ENCODE measurements at places on chromosomes 7 and 10.

GRCh38 chr7:80942261-80943041 lies 23.6 kb upstream of the SEMA3C start:
- DNase-seq: no peak

GRCh38 chr7:136956671-136957070 lies 88.2 kb downstream of the CHRM2 start:
- DNase-seq: no peak

DNA sequence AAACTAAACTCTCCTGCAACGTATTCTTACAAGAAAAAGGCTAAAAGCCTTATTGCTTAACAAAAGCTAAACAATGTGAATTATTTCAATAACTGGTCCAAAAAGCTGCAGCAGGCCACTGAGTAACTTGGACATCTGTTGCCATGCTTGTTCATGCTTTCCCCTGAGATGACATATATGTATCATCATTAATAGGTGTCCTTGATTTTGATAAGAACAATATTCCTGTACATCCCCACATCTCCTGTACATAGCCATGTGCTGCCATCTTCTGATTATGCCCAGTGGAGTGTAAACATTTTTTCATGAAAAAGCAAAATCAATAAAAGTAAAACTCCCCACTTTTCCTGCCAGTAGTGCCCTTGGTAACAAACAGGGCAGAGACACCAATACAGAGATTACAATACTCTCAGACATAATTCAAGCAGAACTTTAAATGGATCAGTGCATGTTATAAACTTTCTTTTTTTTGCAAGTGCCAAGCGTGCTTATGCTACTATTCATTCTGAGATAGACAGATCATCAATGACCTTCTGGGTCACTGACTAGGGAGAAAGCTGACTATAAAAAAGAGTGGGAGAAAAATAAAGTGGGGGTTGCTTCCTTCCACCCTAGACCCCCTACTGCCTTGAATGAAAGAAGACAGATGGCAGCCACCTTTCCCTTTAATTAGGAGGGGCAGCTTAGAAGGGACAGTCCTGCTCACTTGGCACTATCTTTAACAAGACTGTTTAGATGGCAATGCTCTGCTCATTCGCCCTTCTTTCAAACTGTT lies 205.5 kb upstream of the KLF14 start:
- DNase-seq: no peak

GRCh38 chr10:15060638-15061037 lies 16.9 kb downstream of the OLAH start:
- DNase-seq: no peak

- DNase-seq: no peak
These were observed 67.9 kb downstream of the CDK1 start for GRCh38 chr10:60846173-60846572.

DNA sequence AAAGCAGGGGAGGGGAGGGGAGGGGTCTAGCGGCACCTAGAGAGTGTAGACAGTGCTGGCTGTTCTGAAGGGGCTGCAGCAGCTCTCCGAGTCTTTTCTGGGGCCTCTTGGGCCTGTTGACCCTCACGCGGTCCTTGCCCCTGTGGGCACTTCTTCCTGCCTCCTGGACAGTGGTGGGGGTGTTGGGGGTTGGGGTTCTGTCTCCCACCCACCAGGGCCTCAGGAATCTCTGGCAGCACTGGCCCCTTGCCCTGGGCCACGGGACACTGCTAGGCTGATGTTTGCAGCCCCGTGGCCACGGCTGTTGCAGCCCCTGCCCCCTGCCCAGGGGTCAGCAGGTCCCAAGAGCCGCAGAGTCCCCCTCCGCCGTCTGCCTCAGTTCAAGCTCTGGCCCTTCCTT lies 68.9 kb upstream of the INPP5A start:
- no peak for DNase-seq

DNA sequence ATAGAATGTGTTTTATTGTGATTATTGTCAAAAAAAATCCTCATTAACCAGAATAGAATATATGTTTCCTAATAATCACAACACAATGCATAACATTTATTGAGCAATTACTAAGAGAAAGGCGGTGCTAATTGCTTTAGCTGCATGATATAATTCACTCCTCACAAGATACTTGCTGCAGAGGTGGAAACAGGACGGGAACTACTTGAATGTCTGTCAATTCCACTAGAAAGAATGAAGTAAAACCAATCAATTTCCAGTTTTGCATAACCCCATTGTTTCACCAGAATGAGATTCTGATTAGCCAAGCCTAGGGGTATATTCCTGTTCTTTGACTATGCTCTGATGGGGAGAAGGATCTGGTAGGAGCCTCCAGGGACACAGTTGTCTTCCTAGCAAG lies 239.1 kb upstream of the NRP1 start:
- DNase-seq: no peak

GRCh38 chr10:91328320-91328984 lies 81.7 kb upstream of the HECTD2 start:
- DNase-seq: no peak

GRCh38 chr10:78390051-78390450 lies 356.4 kb downstream of the RPS24 start:
- DNase-seq: no peak

DNA sequence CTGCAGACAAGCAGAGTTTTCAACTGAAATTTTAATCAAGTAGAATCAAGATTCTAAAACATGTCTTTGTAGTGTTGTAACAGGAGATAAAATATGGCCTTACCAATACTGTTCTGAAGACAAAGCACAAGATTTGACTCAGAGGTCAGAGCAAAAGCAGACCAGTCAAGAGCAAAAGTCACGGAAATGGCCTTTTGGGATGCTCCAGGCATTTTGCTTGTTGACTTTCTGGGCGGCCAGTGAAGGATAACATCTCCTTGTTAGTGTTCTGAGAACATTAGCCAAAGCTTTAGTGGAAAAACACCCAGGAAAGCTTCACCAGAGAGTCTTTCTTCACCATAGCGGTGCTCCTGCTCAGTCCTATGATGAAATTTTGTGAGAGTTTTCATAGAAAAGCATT lies 590.6 kb downstream of the ARL4A start:
- DNase-seq: no peak

DNA sequence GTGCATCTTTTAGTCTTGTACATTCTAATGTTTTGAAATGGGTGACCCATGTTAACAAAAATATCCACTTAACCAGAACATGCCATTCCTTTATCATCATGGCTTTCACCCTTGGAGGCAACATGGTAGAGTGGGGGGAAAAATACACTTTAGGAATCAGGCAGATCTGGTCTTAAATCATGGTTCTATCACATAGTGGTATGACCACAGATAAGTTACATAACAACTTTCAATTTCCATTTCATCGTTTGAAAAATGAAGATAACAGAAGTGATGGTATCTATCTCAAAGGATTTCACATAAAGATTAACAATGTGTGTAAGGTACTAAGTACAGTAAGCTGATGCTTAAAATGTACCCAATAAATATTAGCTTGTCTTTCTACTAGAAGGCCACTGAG lies 19.0 kb downstream of the TMEM168 start:
- DNase-seq: no peak

- no peak for DNase-seq
These were observed 427.6 kb downstream of the INHBA start for GRCh38 chr7:41275255-41275654.

- DNase-seq: no peak
These were observed 202.2 kb downstream of the SNX10 start for GRCh38 chr7:26493737-26494428.

GRCh38 chr7:101744588-101744987 lies 72.8 kb upstream of the CUX1 start:
- no peak for DNase-seq

DNA sequence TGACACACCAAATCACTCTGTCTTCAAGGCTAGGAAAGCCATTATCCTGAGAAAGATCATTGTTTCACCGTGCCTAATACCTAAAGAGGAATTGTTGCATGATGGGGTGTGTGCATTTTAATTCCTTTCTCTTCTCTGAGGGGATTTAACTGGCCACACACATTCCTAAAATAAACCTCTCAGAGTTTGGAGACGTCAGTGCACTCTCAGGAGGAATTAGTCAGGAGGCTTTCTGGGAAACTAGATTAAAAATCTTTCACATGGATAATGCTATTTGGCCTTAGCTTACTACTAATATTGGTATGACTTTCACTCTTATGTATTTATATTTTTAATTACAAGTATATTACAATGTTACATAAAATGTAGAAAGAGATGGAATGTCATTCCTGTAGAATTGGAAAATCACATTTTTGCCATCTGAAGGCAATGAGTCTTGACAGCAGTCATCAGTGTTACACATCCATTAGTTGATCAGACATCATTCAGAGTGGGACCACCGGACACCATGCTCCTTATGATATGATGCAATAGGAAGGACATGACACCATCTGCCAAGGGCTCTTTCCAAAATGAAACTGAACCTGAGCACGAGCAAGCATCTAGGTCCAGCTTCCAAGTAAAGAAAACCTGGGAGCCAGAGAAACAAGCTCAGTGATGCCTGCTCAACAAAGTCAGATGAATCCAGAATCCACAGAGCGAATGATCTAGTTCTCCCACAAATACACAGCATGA lies 43.1 kb upstream of the TMEM273 start:
- DNase-seq: no peak

DNA sequence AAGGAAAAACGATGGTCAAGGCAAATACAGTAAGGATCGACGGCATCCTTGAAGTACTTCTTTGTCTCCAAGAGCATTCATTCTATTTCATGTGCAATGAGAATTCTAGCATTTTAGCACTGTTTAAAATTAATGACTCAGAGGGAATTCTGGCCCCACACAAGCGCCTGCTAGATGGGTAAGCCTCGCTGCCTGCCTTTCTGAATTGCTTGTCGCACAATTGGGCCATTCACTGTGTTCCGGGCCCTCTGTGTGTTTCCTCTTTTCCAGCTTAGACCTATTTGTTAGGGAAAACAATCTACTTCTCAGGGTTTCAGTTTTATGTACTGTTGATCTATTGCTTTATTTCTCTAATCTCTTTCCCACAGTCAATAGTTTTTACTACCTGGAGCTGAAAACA lies 204.7 kb upstream of the ZNF32 start:
- no peak for DNase-seq

DNA sequence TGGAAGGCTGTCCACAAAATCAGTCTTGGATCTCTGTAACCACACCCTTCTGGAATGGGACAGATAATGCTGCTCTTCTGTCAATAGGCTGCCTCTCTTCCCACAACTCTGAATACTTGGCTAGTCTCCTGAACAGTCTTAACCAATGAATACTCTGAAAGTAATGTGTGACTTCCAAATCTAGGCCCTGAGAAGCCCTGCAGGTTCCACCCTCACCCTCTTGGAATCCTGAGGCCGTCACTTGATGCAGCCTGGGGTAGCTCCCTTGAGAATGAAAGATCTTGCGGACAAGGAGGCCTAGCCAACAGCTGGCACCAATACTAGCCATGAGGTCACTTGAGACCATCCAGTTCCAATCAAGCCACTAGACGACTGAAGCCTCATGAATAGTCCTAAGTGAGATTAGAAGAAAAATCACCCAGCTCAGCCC lies 109.2 kb downstream of the ARHGAP12 start:
- no peak for DNase-seq

GRCh38 chr7:137771679-137772078 lies 75.1 kb downstream of the DGKI start:
- DNase-seq: no peak

GRCh38 chr7:93160410-93160809 lies 12.2 kb upstream of the SAMD9L start:
- DNase-seq: no peak

- DNase-seq: no peak
These were observed 25.4 kb downstream of the EDRF1 start for GRCh38 chr10:125744909-125745308.
